ENCODE measurements at places on chromosomes 2 and 18. TPM values are rescaled to one million over a fixed set of nuclear protein-coding genes. Genes with fewer than 3 reads are reported as not detected.

DNA sequence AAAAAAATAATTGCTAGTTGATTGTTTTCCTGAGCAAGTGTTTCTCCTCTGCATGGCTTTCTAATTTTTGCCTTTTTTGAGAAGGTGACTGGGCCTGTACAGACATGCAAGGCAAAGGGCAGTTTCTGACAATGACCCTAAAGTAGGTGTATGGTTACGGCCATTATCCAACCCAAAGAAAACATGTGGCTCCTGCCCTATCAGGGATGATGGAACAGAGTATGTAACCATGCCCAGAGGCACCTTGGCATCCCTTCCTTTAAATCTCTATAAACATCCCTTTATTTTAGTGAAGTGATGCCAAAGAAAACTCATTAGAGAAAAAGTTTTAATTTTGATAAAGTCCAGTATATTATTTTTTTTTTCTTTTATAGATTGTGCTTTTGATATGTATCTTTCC is 217.5 kb downstream of the LPIN1 start:
- DNase-seq = no peak

DNA sequence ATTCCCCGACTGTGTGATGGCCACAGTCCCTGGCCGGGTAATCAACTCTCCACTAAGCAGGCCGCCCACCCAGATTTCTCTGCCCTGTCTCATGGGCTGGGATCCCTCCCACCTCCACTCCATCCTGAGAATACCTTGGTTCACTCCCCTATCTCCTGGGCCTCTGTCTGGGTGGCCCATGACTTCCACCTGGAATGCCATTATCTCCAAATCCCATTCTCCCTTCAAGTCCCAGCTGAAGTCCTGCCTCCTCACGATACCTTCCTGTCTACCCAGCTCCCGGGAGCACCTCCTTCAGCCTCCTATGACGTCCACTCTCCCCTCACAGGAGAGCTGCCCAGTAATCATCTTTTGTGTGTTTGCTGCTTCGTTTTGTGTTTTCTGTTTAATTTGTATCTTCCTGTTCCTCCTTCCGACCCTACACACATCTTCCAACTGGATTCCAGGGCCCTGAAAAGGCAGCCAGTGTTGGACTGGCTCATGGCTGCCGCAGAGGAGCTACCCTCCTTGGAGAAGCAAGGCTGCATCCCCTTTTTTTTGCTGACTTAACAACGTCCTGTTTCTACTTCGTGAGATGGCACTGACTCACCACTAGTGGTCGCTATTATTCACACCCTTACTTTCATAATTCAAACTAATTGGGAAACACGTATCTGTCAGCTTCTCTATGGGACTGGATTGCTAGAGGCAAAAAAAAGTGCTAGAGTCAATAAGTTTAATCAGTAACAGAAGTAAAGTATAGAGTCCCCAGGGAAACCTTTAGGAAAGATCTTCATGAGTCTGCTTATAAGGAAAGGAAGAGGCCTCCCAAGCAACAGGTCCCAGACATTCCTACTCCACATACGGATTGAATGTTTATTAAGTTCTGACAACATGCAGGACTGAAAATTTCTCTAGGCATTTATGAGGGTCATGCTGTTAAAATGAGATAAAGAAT is 171.9 kb upstream of the GATA6 start:
- peak; percentile 26 for DNase-seq

DNA sequence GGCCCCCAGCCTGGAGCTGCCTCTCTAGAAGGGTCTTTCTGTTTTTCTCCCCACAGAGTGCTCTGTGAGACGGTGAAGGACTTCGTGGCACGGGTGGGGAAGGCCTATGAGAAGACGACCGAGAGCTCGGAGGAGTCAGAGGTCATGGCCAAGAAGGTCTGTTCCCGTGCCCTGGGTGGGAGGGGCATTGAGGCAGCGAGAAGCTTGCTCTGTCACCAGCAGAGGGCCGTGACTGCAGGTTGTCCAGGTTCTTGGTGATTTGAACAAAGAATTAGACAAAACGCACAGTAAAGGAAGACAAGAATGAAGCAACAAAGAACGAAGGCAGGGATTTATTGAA is 93.9 kb downstream of the DGKD start:
- DNase-seq = no peak

DNA sequence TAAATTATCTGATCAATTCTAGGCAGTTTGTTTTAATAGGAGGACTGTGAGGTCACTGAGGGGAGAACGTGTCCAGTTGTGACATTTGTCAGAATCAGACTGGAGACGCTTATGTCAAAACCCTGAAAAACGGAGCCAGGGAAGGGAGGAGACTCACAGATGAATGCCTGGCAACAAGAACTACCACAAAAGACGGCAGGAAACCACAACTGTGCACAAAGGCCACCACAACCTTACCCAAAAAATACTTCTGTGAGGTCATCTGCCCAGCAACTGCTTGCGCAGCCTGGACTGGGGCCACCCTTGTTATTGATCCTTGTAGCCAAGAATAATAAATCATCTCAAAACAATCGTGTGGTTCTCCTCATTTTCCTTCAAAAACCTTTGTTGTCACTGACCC is 173.0 kb upstream of the ALKAL2 start:
- DNase-seq = peak; percentile 75

GRCh38 chr2:42951263-42951938 is 159.0 kb upstream of the HAAO start:
- no peak for DNase-seq

Gene CDK15
- not detected for total RNA-seq
